ENCODE measurements at places on chromosomes 1 and 21.

DNA sequence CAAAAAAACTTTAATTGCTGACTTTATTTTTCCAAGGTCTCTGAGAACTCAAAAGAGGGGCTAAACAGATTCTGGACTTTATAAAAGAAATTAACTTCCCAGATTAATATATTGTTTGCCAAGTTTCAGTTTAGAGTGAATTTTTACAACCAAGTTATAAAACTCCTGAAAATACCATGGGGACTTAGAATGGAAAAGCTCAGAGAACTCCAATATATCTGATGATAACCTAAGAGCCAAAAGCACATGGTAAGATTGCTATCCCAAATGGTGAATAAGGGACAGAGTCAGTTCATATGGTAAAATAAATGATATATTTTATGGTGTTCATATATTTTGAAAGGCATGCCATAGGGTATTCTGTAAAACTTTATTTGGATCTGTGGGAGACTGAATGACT, 470.9 kb downstream of the TTLL7 start:
- DNase-seq: no peak

DNA sequence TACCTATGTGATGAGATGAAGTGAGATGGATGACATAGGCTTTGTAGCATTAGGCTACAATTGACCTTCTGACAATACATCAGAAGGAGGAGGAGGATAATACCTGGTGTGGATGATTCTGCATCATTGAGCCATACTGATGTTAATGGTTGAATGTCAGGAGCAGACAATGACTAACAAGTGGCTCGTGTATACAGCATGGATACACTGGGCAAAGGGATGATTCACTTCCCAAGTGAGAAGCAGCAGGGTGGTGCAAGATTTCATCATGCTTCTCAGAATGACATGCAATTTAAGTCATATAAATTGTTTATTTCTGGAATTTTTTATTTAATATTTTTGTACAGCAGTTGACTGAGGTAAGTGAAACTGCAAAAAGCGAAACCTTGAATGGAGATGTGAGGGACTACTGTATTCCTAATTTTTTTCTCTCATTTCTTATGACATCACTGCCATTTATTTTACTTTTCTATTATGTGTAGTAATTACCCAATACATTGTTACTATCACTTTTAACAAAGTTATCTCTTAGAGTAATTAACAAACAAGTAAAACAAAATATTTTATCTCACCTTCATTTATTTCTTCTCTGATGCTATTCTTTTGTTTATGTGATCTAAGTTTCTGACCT, 34.4 kb upstream of the COP1 start:
- peak; percentile 29 for DNase-seq

DNA sequence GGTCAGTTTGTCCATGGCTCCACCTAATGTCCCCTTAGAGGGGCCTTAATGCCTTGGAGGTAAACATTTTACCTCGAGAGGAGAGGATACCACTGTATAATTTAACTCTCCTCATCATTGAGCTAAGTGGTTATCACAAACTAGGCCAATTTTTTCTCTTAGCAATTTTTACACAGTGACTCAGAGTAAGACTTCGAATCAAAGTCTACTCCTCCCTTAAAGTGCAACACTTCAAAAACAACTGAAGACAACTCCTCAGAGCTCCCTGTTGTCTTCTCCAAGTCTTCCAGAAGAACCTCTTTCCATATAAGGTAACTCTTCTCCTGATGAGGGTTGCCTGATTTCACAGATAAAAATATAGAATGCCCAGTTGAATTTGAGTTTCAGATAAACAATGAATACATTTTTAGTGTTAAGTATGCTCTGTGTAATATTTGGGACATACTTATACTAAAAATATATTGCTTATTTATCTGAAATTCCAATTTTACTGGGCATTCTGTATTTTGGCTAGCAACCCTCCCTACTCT, 4.9 kb upstream of the PTGFRN start:
- no peak for DNase-seq

- no peak for DNase-seq
These were observed 58.6 kb downstream of the OLIG1 start for GRCh38 chr21:33128538-33128937.

DNA sequence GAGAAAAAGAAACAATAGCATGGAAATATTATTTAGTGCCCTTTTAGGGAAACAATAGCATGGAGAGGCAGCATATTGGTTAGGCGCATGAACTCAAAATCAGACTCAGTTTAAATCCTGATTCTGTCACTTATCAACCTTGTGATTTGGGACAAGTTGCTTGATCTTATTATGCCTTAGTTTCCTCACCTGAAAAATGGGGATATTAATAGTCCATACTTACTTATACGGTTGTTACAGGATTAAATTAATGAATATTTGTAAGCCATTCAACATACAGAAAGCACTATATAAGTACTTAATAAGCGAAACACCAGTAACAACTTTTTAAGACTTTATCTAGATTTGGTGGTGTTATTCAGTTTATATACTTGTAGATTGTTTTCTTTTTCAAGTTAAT, 1.2 kb downstream of the TSEN15 start:
- no peak for DNase-seq

DNA sequence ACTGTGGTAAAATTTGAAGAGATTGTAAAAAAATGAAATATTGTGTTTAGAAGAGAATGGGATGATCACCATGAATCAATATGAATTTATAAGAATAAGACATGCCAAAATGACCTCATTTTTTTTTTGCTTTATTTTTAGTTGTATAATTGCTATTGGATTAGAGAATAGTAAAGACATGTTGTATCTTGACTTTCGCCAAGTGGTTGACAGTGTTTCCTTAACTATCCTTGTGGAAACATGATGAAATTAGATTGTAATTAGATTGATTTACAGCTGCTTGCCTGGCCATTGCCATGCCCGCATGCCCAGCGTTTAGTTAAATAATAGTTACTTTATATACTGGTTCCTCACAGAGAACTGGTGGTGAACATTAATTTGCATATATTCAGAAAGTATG, 154.9 kb downstream of the MAGI3 start:
- DNase-seq: no peak

GRCh38 chr1:241715435-241715834, 63.4 kb downstream of the WDR64 start:
- DNase-seq: no peak

- DNase-seq: no peak
These were observed 258.1 kb downstream of the GRIK3 start for GRCh38 chr1:36776256-36776655.

DNA sequence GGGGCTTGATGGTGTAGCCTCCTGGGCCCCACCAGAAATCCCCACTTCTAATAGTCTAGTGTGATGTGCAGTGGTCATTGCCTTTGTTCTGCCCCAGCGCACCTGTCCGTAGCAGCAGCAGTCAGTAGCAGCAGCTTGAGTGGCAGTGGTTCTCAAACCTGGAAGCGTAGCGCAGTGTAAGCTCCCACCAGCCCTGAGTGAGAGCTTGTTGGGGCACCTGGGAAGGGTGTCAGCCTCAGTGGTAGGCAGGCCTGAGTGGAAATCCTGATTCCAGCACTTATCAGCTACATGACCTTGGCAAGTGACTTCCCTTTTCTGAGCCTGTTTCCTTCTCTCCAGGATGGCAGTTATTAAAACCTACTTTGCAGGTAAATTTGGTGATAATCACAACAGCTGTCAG, 41.6 kb upstream of the EPHA8 start:
- DNase-seq: no peak

DNA sequence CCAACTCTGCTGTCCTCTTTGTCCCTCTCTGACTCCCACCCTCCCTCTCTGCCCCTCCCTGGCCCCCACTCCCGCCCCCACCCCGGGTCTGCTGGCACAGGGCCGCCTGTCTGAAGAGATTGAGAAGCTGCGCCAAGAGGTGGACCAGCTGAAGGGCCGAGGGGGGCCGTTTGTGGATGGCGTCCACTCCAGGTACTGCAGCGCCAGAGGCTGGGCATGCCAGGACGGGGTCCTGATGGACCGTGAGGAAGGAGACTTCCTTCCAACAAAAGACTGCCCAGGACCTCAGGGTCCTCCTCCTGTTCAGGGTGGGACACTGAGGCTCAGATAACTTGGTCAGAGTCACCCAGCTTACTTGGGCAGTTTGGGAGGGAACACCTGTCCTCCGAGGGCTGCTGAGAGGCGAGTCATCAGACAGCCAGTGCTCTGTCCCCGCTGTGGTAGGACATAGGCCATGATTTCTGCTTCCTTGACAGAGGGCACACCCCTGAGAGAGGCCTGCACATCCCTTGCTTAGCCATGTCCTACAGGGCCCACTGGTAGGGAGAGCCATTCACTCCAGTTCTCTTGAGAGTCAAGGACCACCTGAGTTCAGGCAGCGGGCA, 23.4 kb downstream of the PPFIA4 start:
- no peak for DNase-seq
